ENCODE measurements at places on chromosomes 4 and X. TPM values are rescaled to one million over a fixed set of nuclear protein-coding genes. Genes with fewer than 3 reads are reported as not detected.
A peak's percentile ranks its signal among the peaks of the same experiment; 100 is the strongest.

The DAPP1 gene
- 38.8 TPM for total RNA-seq

The COL4A6 gene
- not detected for total RNA-seq

The USP46 gene
- 9.9 TPM for total RNA-seq

The GPR119 gene
- not detected for total RNA-seq

The PGK1 gene
- total RNA-seq = 814 TPM

The MAMLD1 gene
- 15.0 TPM for total RNA-seq

The FOXR2 gene
- total RNA-seq = not detected

The GPR34 gene
- total RNA-seq = 1.2 TPM

DNA sequence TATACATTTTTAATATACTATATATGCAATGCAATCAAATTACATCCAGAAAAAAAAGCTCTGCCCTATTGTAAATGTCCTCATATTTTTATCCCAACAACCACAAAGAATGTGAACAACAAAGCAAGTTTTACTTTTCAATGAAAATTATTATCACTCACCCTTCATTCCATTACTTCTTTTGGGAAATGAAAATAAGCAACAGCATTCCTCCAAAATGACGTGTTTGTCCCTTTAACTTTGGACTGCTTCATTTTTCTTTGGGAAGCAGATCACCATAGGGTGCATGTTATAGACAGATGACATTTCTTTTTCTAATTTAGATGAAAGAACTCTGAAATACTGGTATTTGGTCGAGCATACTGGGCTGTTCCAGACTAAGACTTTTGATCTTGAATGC is 667.1 kb upstream of the BOD1L1 start:
- H3K27me3 ChIP-seq = no peaks in the 10 kb centered on the region
- H3K4me3 ChIP-seq = no peak overlapping the region
- H3K27ac ChIP-seq = no peak overlapping the region
- no peaks in the 10 kb centered on the region for H3K36me3 ChIP-seq
- no peaks in the 10 kb centered on the region for H3K4me1 ChIP-seq

- H3K27me3 ChIP-seq = peaks cover 3% of the 10 kb centered on the region
- H3K4me3 ChIP-seq = no peak overlapping the region
- no peak for DNase-seq
- no peak overlapping the region for H3K27ac ChIP-seq
- no peaks in the 10 kb centered on the region for H3K36me3 ChIP-seq
- no peaks in the 10 kb centered on the region for H3K4me1 ChIP-seq
These were observed 241.2 kb downstream of the ANK2 start for GRCh38 chr4:113290666-113291065.

GRCh38 chrX:123186801-123187200 is 2.7 kb downstream of the GRIA3 start:
- no peaks in the 10 kb centered on the region for H3K36me3 ChIP-seq
- H3K4me3 ChIP-seq = no peak overlapping the region
- H3K27me3 ChIP-seq = peaks cover 20% of the 10 kb centered on the region

- H3K4me1 ChIP-seq = no peaks in the 10 kb centered on the region
- H3K27ac ChIP-seq = no peak overlapping the region
- H3K4me3 ChIP-seq = no peak overlapping the region
- no peaks in the 10 kb centered on the region for H3K27me3 ChIP-seq
- DNase-seq = no peak
These were observed 287.6 kb downstream of the ARHGAP24 start for GRCh38 chr4:85762529-85762871.

- no peaks in the 10 kb centered on the region for H3K27me3 ChIP-seq
- H3K36me3 ChIP-seq = no peaks in the 10 kb centered on the region
- no peak for DNase-seq
- no peaks in the 10 kb centered on the region for H3K4me1 ChIP-seq
- no peak overlapping the region for H3K4me3 ChIP-seq
These were observed 207.4 kb downstream of the ADAM29 start for GRCh38 chr4:175125410-175126068.

DNA sequence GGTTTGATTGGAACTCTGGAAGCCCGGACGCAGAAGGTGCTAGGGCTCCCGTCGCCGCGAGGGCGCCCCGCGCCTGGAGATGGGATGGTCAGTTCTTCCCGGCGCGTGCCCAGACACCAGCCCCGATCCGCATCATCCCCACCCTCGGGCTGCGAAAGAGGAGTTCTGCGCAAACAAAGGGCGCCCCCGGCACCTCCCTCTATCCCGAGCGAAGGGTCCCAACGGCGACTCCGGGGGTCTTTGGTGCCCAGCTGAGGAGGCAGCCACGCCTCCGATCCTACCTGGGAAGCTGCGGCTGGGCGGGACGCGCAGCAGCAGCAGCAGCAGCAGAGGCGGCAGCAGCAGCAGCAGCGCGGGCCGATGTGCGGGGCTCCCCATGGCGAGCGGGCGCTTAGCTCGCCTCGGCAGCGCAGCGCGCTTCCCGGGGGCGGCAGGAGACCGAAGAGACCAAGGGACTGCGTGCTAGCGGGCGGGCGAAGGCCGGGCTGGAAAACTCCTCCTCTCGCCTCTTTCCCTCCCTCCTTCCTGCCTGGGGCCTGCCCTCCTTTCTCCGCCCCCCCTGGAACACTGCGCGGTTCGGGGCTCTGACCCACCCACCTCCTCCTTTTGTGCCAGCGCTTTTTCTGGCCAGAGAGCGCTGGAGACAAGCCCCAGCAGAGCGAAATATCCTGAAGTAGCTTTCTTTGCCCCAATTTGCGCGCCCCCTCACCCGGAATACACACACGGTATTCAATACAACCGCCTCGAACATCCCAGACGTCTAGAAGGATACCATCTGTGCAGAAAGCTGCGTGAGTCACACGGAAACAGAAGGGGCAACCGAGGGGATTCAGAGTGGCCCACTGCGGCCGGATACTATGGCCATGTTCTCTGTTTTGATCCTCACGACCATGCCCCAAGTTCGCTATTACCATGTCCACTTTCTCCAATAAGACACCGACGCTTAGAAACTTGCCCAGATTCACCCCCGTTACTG is at the start of gene SRPX:
Gene SRPX (minus strand): TSS at position 457 of the 976 bp plus-strand sequence. CDS start 79 bp downstream, at position 378.
- H3K36me3 ChIP-seq = no peaks in the 10 kb centered on the region
- H3K4me3 ChIP-seq = no peak within 1 kb of the TSS
- no peak for DNase-seq
- no peak within 1 kb of the TSS for H3K27ac ChIP-seq

DNA sequence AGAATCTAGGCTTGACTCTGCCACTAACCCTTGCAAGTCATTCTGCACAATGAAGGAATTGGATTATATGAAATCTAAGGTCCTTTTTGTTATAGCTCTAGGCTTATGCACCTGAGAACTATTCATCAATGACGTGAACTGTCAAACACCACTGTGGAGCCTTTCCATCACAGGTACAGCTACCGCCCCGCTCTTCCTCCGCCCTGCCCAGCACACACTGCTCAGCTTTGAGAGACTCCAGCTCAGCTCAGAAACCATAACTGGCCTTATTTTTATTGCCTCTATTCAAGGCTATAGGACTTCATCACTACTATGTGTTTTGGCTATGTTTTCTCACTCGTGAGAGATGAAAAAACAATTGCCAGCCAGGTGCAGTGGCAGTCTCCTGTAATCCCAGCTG is 88.2 kb upstream of the RPL34 start:
- H3K27ac ChIP-seq = peak overlapping the region; percentile 80
- no peak for DNase-seq
- peaks cover 86% of the 10 kb centered on the region for H3K4me1 ChIP-seq
- H3K4me3 ChIP-seq = peak overlapping the region; percentile 51

- peaks cover 12% of the 10 kb centered on the region for H3K36me3 ChIP-seq
- DNase-seq = no peak
- no peak overlapping the region for H3K27ac ChIP-seq
- no peaks in the 10 kb centered on the region for H3K27me3 ChIP-seq
- peaks cover 52% of the 10 kb centered on the region for H3K4me1 ChIP-seq
- H3K4me3 ChIP-seq = no peak overlapping the region
These were observed 145.1 kb downstream of the CBR4 start for GRCh38 chr4:168864821-168865541.

DNA sequence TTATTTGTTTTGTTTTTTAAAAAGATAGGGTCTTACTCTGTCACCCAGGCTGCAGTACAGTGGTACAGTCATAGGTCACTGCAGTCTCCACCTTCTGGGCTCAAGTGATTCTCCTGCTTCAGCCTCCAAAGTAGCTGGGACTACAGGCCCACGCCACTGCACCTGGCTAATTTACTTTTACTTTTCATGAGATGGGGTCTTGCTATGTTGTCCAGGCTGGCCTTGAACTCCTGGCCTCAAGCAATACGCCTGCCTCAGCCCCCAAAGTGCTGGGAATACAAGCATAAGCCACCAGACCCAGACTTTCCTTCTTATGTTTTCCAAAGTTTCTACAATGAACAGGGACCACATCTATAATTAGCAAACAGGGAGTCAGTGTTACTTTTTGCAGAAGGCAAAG is 37.9 kb upstream of the MXD4 start:
- no peak overlapping the region for H3K27ac ChIP-seq
- H3K4me1 ChIP-seq = peaks cover 7% of the 10 kb centered on the region
- H3K4me3 ChIP-seq = no peak overlapping the region
- peaks cover 6% of the 10 kb centered on the region for H3K27me3 ChIP-seq

DNA sequence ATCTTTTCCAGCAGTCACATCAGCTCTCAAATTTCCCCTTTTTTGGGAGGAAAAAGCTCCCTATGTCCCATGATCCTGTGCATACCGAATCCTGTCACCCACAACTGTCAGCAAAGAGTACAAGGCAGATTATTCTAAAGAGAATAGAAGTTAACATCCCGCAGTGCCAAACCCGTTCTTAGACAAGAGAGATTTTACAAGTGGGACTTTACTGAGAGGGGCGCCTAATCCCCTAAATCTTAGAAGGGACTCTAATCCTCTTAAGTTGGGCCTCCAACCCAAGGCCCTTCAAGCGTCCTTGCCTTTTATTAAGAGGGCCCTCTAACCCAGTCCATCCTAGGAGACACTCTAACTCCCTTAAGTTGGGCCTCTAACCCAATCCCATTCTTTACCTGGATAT is 193.9 kb downstream of the CPXCR1 start:
- no peaks in the 10 kb centered on the region for H3K36me3 ChIP-seq
- no peak overlapping the region for H3K4me3 ChIP-seq
- no peak for DNase-seq
- H3K27me3 ChIP-seq = no peaks in the 10 kb centered on the region
- no peak overlapping the region for H3K27ac ChIP-seq

DNA sequence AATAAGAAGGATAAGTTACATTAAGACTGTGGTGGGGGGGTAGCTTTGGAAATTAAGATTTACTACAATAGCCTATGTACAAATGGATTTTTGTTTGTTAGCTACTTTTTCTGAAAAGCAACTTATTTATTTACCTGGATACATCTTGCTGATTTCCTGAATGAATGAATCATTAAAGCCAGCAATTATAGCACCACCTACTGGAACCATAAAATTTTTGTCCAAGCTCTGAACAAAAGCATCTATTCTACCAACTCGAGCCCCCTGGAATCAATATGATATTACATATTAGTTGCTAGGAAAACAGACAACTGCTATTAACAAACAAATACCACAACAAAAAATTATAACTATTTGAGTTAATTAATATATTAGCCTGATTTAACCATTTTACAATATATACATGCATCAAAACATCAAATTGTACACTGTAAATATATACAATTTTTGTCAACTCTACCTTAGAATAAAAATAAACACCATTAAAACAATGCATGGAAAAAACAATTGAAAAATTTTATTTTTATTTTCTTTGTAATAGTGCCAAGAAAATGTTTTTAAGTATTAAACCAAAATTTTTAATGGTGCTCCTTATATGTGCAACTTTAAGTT is 15.3 kb downstream of the SEPSECS start:
- no peak for DNase-seq
- H3K36me3 ChIP-seq = peaks cover 24% of the 10 kb centered on the region
- H3K4me1 ChIP-seq = no peaks in the 10 kb centered on the region
- H3K27me3 ChIP-seq = no peaks in the 10 kb centered on the region

DNA sequence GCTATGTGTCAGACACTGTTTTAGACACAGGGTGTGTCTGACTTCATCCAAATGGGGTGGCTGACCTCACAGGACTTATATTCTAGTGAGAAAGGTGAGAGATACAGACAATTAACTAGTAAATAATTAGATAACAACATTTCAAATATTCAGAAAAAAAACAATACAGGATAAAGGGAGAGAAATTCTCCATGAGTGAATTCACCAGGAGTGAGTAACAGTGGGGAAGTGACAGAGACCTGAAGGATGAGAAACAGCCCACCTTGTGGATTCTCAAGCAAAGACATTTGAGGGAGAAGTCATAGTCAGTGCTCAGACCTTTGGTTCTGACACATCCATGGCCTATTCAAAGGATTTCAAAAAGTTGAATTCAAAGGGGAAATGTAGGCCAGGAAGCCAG is 627.9 kb downstream of the IQCM start:
- H3K27ac ChIP-seq = no peak overlapping the region
- H3K4me3 ChIP-seq = no peak overlapping the region
- DNase-seq = no peak
- no peaks in the 10 kb centered on the region for H3K36me3 ChIP-seq
- no peaks in the 10 kb centered on the region for H3K4me1 ChIP-seq
- no peaks in the 10 kb centered on the region for H3K27me3 ChIP-seq

- H3K4me3 ChIP-seq = no peak overlapping the region
- H3K27me3 ChIP-seq = peaks cover 9% of the 10 kb centered on the region
- peaks cover 15% of the 10 kb centered on the region for H3K4me1 ChIP-seq
- peaks cover 5% of the 10 kb centered on the region for H3K36me3 ChIP-seq
- no peak overlapping the region for H3K27ac ChIP-seq
- no peak for DNase-seq
These were observed 4.2 kb upstream of the ABCG2 start for GRCh38 chr4:88162626-88163025.

GRCh38 chr4:121122661-121123060 is 41.5 kb downstream of the TNIP3 start:
- no peak for DNase-seq
- H3K36me3 ChIP-seq = peaks cover 1% of the 10 kb centered on the region
- peaks cover 39% of the 10 kb centered on the region for H3K4me1 ChIP-seq

DNA sequence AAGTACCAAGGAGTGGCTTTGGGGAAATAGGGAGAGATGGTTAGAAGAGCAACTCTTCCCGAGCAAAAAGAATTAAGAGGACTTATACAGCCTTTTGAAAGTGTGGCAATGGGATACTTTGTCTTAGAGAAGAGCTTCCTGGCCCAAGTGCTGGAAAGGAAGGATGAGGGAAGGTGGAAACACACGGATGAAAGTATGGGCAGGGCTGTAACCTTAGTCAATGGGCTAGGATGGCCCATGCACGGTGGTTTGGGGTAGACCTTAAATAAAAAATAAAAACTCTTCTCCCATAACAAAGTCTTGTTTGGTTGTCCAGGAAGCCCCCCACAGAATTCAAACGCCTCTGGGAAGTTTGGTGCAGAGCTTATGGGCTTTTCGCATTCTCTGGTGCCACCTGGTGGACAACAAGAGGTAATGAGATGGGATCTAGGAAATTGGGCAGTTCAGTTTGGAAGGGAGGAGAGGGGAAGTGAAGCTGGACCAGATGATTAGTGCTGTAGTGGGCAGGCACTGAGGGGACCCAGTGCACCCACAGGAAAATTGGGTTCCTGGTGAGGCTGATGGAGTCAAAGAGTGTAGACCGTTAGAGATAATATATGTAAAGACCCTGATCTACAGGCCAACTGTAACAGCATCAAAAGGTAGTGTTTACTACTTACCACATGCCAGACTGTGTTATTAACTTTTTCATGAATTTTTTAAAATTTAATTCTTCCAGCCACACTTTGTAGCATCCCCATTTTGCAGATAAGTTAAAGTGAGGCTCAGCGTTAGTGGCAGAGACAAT is 13.8 kb upstream of the ENOX2 start:
- no peak for DNase-seq
- H3K4me3 ChIP-seq = no peak overlapping the region
- no peak overlapping the region for H3K27ac ChIP-seq
- H3K36me3 ChIP-seq = no peaks in the 10 kb centered on the region
